Mesenteric fat pad (tissue), 1 donor: ENCODE measurements at places on chromosomes 2 and 18. TPM values are rescaled to one million over a fixed set of nuclear protein-coding genes. Genes with fewer than 3 reads are reported as not detected.

TRABD2A gene
- total RNA-seq: 6.3 TPM

UGT1A3 gene
- not detected for total RNA-seq

LHCGR gene
- 1.7 TPM for total RNA-seq

RAB1A gene
- total RNA-seq: 216 TPM

SLC23A3 gene
- total RNA-seq: 0.93 TPM

ASXL3 gene
- 1.5 TPM for total RNA-seq

TMEM163 gene
- 1.9 TPM for total RNA-seq

CLEC4F gene
- total RNA-seq: 0.48 TPM

MC5R gene
- total RNA-seq: not detected

GAL3ST2 gene
- not detected for total RNA-seq

TMEM185B gene
- 20.4 TPM for total RNA-seq

MARCHF4 gene
- total RNA-seq: not detected

TMEM198 gene
- total RNA-seq: 2.6 TPM

NT5DC4 gene
- total RNA-seq: not detected

EML6 gene
- 2.4 TPM for total RNA-seq

LYPD6 gene
- total RNA-seq: not detected

ITPRIPL1 gene
- 3.1 TPM for total RNA-seq

ERLEC1 gene
- 34.2 TPM for total RNA-seq

LOXHD1 gene
- total RNA-seq: 2.3 TPM

TCF4 gene
- total RNA-seq: 159 TPM

CFAP221 gene
- 2.3 TPM for total RNA-seq

INPP5D gene
- 28.8 TPM for total RNA-seq
